ENCODE measurements at places on chromosomes 2 and 18. TPM values are rescaled to one million over a fixed set of nuclear protein-coding genes. Genes with fewer than 3 reads are reported as not detected.

DNA sequence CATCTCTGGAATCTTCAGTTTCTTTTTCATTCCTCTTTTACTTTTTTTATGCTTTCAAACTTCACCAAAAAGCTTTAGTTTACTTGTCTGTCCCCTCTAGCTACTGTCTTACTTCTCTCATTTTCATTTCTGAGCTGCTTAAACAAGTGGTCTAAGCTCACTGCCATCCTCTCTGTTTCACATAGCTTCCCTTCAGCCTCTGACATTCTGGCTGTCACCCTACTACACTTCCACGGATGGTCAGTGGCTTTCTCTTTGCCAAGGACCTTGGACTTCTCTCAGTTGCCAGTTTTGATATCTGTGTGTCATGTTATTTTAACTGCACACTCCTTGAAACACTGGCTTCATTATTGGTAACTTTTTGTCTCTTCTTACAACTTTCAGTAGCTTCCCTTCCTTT lies 176.1 kb downstream of the IKZF2 start:
- DNase-seq, result no peak

- DNase-seq, result no peak
Measured at GRCh38 chr2:12504443-12504842, 212.3 kb upstream of the TRIB2 start.

Gene SCYGR4
- not detected for total RNA-seq

GRCh38 chr2:103879101-103879500 lies 974.8 kb upstream of the POU3F3 start:
- DNase-seq, result no peak

GRCh38 chr2:190996338-190996946 lies 17.5 kb downstream of the STAT1 start:
- DNase-seq, result no peak

DNA sequence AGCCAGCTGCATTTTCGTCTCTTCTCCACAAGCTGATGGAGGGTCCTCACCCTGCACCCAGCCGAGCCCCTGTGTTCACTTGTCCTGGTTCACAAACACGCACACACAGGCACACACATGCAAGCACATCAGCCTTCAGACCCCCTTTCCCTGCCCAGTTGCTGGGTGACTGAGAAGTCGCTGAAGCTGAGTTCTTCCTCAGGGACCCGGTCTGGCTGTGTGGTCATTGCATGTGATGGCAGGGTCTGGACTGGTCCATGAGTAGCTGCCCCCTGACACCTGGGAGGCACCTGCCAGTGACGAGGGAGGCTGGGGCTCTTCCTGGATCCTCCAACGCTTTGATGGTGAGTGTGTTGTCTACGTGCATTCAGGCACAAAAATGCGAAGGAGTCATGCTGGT lies 546.1 kb upstream of the SALL3 start:
- no peak for DNase-seq

Measured in ureter (tissue), 1 donor.